Activated CD4-positive, alpha-beta T cell treated with anti-CD3 and anti-CD28 coated beads, Interleukin-2, Interleukin-6, amounts not matched to agents 100 ng/mL and 50 ng/mL, durations not matched to agents 16 hours and 8 hours (primary cell): ENCODE measurements at places on chromosomes 6 and 20.
A peak's percentile ranks its signal among the peaks of the same experiment; 100 is the strongest.

DNA sequence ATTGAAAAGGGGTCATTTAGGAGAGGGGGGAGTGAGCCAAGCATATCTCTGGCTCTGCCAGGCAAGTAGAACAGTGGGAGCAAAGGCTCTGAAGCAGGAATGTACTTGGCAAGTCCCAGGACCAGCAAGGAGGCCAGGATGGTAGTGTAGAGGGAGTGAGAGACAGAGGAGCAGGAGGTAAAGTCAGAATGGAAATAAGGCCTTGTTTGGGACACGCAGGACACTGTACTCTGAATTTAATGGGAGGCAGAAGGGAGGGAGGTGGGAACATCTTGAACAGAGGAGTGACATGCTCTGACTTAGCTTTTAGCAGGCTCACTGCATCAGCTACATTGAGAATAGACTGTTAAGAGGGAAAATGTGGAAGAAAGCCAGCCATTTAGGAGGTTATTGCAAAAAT, 37.0 kb upstream of the ENPP1 start:
- no peak for DNase-seq

- no peak for DNase-seq
Measured at GRCh38 chr6:126963077-126963809, 155.2 kb upstream of the RSPO3 start.

DNA sequence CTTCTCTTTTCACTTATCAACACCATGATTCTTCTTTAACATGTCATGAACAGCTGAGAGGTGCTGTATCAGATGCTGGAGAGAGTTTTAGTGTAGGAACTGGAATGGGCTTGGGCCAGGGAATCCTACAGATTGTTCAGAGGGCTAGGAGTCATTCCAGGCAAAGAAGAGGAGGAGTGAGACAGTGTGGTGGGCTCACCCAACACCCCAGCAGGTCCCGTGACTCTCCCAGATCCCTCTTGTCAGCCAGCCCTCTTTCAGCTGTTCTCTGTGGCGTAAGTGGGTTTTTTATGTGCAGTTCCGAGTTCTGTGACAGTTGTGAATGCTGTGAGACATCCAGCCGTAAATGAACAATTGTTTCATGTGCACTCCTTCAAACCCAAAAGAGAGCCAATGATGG, 31.4 kb upstream of the CEP162 start:
- no peak for DNase-seq

DNA sequence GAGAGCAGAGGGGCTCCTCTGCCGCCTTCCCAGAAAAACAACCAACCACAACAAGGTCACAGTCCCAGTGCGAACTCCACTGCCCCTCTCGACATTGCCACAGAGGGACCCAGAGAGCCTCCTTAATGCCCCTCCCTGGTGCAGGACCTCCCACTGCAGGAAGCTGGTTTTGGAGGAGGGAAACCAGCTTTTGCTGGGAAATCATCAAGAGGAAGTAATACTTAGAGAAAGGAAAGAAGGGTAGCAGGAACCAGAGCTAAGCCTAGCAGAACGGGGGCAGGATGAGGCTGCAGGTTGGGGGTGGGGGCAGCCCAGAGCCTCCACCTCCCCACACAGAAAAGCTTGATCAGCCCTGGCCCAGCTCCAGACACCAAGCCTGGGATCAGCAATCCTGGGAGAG, 37.7 kb upstream of the SIRPA start:
- no peak for DNase-seq

DNA sequence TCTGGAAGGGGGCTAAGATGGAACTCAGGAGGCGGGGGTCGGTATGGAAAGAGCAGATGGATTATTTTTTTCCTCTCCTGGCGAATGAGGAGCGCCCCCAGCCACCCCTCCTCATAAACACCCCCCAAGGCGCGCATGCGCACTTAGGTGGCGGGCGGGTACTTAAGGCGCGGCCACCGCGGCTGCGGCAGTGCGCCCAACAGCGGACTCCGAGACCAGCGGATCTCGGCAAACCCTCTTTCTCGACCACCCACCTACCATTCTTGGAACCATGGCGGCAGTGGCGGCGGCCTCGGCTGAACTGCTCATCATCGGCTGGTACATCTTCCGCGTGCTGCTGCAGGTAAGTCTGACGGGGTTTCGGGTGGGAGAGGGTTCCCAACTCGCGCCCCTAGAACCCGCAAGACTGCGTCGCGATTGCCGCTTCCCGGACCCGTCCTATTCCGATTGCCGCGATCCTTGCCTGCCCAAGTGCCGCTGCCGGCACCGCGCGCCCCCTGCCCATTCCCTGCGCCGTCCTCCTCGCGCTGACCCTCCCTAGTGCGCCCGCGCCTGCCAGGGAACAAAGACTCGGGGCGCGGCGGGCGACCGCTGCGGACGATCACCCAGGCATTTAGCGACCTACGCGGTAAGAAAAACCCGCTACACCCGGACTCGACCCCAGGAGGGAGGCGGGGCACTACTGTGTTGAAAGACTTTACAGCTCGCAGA, at the start of gene NNAT:
Gene NNAT (plus strand): TSS at position 190 of the 711 bp plus-strand sequence. CDS start 82 bp downstream, at position 272.
- no peak for DNase-seq

- DNase-seq, result peak; percentile 82
Measured at GRCh38 chr6:36360241-36361054, 23.8 kb upstream of the BNIP5 start.

GRCh38 chr6:71727632-71728294, 158.6 kb upstream of the RIMS1 start:
- no peak for DNase-seq
